ENCODE measurements at places on chromosomes 1 and 21. TPM values are rescaled to one million over a fixed set of nuclear protein-coding genes. Genes with fewer than 3 reads are reported as not detected.

PM20D1 gene
- 1.2 TPM for total RNA-seq

LCA5L gene
- total RNA-seq, result not detected

SH2D2A gene
- 94.7 TPM for total RNA-seq

ADAMTS1 gene
- total RNA-seq, result 4.5 TPM

LAX1 gene
- total RNA-seq, result 12.7 TPM

ELAPOR1 gene
- 5.9 TPM for total RNA-seq

OLFML2B gene
- total RNA-seq, result not detected

SLC45A1 gene
- total RNA-seq, result 0.86 TPM

MMEL1 gene
- 1.2 TPM for total RNA-seq

C1orf141 gene
- total RNA-seq, result not detected

CD53 gene
- total RNA-seq, result 443 TPM

CD164L2 gene
- not detected for total RNA-seq

LINGO4 gene
- total RNA-seq, result not detected

PGBD5 gene
- total RNA-seq, result not detected

ADGRB2 gene
- total RNA-seq, result 0.32 TPM

VSIG8 gene
- not detected for total RNA-seq

CD84 gene
- total RNA-seq, result 40.8 TPM

NFASC gene
- 0.07 TPM for total RNA-seq
